ENCODE measurements at places on chromosomes 5 and 9. TPM values are rescaled to one million over a fixed set of nuclear protein-coding genes. Genes with fewer than 3 reads are reported as not detected.

Gene CCNJL
- 8.5 TPM for polyA plus RNA-seq

Gene C5orf46
- not detected for polyA plus RNA-seq

- no peak for DNase-seq
These were observed 70.1 kb upstream of the RAPGEF1 start for GRCh38 chr9:131809941-131810344.

GRCh38 chr9:27591093-27591492 is 17.8 kb upstream of the C9orf72 start:
- no peak for DNase-seq

Gene TUT7
- 28.9 TPM for polyA plus RNA-seq

Gene ECSCR
- polyA plus RNA-seq: 30.6 TPM
